ENCODE measurements at places on chromosomes 3 and 15. TPM values are rescaled to one million over a fixed set of nuclear protein-coding genes. Genes with fewer than 3 reads are reported as not detected.

DNA sequence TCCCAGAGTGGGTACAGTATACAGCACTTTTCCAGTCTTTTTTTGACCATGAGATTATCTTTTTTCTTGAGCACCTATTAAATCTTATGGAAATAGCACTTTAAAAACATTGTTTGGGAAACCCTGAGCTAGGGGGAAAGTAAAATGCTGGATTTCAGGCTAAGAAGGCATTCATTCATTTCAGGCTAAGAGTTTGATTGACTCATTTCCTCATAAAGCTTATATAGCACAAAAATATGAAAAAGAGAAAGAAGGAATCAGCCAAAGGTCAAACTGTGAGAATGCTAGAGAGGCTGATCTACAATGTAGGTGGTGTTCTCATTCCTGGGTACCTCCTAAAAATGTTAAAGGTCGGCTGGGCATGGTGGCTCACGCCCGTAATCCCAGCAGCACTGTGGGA lies 10.5 kb downstream of the TTC23 start:
- no peak for DNase-seq

The SERINC4 gene
- 0.27 TPM for total RNA-seq

GRCh38 chr3:17743658-17743995 lies 1.2 kb upstream of the TBC1D5 start:
- no peak for DNase-seq

DNA sequence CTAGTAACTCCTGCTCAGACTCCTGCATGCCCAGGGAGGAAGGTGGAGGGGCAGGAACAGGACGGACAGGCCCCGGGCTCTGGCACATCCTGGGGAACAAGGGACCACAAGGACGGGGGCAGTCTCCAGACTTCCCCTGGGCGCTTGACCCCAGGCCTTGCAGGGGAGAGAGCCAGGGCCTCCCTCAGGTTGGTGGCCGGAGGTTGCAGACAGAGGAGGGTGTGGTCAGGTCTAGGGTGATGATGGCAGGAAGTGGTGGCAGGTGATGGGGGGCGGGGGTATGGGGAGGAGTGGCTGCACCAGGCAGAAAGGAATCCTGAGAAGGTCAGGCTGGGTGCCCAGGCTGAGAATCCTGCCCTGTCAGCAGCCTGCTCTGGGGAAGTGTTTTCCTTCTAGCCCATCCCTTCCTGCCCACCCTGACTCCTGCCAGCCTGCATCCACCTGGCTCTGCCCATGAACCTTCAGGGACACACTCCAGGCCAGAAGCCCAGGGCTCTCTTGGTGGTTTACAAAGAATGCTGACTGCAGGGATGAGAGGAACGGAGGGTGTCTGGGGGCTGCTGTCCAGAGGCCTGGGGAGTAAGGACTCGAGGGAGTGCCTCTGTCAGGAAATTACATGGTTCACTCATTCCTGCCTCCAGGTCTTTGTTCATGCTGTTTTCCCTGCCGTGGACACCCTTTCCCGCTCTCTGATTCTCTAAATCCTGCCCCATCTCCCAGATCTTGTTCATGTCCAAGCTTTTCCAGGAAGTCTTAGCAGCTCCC lies 15.8 kb downstream of the LOXL1 start:
- DNase-seq, result no peak

- DNase-seq, result no peak
These were observed 6.7 kb downstream of the C3orf22 start for GRCh38 chr3:126551839-126552687.

The TGM4 gene
- total RNA-seq, result not detected

DNA sequence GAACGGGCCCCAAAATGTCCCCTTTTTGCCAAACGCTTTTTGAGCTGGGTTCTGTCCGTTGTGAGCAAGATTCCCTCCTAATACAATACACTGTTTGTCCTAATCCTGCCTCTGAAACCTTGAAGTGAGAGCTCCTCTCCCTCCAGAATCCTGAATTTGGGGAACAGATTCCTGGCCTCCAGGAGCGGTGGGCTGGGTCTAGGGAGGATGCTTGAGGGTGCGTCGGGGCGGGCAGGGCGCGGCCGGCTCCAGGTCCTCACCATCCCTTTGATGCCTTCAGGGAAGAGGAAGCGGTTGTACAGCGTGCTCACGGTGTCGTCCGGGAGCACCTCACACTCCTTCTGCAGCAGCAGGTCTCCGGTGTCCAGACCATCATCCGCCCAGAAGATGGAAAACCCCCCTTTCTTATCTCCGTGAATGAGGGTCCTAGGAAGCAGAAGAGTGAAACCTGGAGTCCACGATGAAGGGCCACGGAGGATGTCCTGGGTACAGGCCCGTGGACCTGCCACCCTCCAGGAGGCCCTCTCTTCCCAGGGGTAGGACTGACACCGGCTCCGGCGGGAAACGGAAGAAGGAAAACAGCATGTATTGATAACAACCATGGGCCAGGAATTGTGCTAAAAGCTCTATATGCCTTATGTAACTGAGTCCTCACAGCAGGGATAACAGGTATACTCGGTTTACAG lies 23.2 kb downstream of the ALDH1L1 start:
- DNase-seq, result no peak

The CASR gene
- not detected for total RNA-seq

The CCDC12 gene
- total RNA-seq, result 58.8 TPM

- no peak for DNase-seq
These were observed 102.1 kb upstream of the FHIT start for GRCh38 chr3:61353382-61353781.

The LINS1 gene
- 47.1 TPM for total RNA-seq

DNA sequence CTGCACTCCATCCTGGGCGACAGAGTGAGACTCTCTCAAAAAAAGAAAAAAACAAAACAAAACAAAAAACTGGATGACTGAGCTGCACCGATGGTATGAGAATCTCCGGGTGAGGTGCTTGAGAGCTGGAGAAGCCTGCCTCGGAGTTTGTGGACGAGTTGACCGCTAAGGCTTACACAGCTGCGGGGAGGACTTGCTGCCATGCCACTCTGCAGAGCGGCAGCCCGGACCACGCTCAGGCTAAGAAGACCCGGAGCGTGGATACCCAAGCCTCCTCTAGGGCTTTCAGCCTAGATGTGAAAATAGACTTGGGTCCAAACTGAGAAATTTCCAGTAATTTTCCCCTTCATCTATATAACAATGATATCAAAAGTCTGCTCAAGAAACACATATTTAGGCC lies 16.0 kb downstream of the NRROS start:
- DNase-seq, result no peak

DNA sequence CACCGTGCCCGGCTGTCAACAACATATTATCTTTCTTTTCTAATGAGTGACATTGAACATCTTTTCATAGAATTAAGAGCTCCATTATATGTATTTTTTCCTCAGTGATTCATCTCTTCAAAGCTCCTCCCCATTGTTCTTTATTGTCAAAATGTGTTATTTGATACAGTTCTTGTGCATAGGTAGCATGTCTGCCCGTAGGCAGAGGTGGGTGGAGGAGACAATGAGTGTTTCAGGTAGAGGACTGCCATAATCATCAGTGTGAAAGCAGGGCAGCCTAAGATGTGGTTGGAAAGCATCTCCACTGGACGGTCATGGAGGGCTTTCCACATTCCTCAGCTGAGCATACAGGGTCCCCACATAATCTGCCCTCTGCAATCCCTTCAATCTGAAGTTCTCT lies 452.0 kb upstream of the MCTP2 start:
- DNase-seq, result no peak

- no peak for DNase-seq
These were observed 18.9 kb upstream of the ATP13A4 start for GRCh38 chr3:193573403-193574191.

DNA sequence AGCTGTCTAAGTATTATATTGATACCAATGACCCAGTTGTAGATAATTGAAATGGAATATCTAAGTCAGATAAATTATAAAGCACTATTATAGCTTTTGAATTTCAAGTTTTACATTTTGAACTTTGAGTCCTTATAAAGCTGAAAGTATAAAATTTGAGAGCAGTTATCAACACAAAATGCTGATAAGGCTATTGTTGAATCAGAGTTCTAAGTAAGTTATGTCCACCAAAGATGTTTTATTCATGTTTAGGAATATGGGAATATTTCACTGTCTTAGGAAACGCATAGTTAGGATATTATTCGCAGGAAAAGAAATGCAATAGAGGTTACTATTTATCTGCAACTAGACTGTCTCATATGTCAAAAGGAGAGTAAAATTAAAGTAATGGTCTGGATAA lies 29.4 kb downstream of the ZPLD1 start:
- DNase-seq, result no peak

The FGF12 gene
- total RNA-seq, result not detected

- no peak for DNase-seq
These were observed 33.4 kb downstream of the SMAD3 start for GRCh38 chr15:67098768-67099282.

The NME9 gene
- total RNA-seq, result 0.86 TPM

DNA sequence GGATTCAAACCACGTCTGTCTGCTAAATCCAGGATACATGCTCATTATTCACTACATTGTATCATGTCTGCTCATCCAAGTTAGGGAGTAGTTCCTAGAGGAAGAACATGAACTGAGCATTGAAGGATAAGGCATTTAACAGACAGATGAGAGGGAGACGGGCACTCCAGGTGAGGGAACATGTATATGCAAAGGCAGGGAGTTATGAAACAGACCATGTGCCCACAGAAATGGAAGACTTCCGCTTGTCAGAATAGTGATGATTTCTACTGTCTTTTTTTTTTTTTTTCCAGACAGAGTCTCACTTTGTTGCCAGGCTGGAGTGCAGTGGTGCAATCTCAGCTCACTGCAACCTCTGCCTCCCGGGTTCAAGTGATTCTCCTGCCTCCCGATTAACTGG lies 5.0 kb upstream of the NDUFAF1 start:
- DNase-seq, result no peak

The PAK6 gene
- not detected for total RNA-seq

The RAB6B gene
- total RNA-seq, result not detected

DNA sequence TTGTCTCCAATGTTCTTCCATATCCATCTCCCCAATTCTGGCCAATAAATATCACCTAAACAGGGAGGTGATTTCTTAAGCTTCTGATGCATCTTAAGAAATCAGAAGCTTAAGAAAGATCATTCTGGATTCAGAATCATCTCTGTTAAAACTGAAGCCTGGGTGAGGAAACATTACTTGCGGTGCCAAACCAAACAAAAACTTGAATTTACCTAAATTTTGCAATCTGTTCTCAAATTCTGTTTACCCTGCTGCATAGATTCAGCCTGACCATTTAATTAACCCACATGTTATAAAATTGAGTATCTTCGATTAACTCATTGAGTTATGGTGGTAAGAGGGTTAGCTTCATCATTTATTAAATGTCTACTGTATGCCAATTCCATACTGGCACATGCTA lies 204.4 kb upstream of the ZNF385D start:
- no peak for DNase-seq

GRCh38 chr15:69557707-69558409 lies 105.2 kb downstream of the RPLP1 start:
- DNase-seq, result no peak

GRCh38 chr3:185912929-185913901 lies 24.6 kb downstream of the TRA2B start:
- no peak for DNase-seq

DNA sequence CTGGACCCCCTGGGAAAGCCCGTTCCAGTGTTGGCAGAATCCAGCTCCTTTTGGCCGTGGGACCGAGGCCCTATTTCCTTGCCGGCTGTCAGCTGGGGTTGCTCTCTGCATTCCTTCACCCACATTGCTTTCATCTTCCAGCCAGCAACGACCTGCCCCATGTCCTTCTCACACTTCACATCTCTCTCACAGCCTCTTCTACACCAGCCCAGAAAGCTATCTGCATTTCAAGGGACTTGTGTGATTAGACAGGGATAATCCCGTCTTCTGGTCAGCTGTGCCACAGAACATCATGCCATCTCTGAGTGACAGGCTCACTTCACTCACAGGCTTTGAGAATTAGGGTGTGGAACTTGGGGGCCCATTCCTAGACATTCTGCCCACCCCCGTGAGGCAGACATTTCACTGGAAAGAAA lies 16.4 kb downstream of the EFCC1 start:
- DNase-seq, result no peak

GRCh38 chr15:48416301-48416700 lies 85.1 kb downstream of the DUT start:
- DNase-seq, result no peak

GRCh38 chr15:55820043-55820442 lies 77.1 kb upstream of the PRTG start:
- DNase-seq, result no peak

The CCDC51 gene
- 4.7 TPM for total RNA-seq

The TSC22D2 gene
- total RNA-seq, result 25.9 TPM

DNA sequence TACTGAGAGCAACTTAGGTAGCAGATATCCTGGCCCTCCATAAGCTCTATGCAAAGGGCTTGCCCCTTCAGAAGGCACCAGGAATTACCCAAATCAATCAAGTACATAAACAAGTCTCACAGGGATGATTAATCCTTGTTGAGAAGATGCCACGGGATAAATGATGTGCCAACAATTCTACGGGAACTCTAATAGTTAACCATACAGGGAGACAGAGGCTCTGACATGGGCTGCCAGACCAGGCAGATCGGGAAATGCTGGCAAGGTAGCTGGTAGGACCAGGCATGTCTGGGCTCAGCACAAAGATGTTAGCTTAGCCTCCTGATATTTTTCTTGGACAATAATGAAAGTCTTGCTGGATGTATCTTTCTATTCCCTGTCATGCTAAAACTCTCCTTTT lies 249.3 kb upstream of the THBS1 start:
- DNase-seq, result no peak

- DNase-seq, result no peak
These were observed 205.0 kb upstream of the ADAMTS9 start for GRCh38 chr3:64892671-64893309.

DNA sequence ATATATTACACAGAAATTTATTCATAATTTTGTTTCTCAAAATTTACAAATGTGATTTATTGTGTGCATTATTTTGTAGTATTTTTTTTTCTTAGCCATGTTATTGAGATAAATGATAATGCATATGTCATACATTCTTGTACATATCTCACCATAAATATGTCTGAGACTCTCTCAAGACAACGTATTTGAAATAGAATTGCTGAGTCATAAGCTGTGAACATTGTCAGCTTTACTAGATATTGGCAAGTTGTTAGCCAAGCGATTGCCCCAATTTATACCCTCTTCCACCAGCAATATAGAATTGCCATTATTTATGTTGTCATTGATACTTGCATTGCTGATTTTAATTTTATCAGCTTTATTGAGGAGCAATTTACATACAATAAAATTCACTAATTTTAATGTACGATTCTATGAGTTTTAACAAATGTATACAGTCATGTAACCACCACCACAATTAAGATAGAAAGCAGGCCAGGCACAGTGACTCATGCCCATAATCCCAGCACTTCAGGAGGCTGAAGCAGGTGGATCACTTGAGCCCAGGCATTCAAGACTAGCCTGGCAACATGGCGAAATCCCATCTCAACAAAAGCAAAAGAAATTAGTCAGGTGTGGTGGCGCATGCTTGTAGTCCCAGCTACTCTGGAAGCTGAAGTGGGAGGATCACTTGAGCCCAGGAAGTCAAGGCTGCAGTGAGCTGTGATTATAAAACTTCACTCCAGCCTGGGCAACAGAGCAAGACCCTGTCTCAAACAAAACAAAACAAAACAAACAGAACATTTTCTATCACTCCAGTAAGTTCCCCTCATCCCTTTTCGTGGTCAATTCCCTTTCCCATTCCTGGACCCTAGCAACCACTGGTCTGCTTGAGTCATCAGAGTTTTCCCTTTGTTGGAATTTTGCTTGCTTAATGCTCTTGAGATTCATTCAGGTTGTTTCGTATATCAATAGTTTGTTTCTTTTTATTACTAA lies 373.1 kb downstream of the MFSD1 start:
- no peak for DNase-seq
